ENCODE measurements at places on chromosomes 12 and 14.

- DNase-seq = no peak
These were observed 96.3 kb downstream of the CACNA1C start for GRCh38 chr12:2149091-2149490.

DNA sequence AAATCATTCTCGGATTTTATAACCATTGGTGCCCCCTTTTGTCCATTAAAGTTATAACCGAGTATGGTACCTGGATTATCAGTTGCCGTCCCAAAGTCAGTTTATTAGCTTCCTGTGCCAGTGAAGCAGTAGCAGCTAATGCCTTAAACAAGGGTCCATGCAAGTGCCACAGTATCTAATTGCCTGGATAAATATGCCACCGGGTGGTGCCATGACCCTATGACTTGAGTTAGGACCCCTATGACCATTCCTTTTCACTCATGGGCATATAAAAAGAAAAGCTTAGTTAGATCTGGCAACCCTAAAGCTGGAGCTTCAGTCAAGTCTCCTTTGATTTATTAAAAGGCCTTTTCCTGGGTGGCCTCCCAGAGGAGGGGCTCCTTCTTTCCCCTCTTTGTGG, 1314.6 kb downstream of the TMEM121 start:
- DNase-seq = no peak

DNA sequence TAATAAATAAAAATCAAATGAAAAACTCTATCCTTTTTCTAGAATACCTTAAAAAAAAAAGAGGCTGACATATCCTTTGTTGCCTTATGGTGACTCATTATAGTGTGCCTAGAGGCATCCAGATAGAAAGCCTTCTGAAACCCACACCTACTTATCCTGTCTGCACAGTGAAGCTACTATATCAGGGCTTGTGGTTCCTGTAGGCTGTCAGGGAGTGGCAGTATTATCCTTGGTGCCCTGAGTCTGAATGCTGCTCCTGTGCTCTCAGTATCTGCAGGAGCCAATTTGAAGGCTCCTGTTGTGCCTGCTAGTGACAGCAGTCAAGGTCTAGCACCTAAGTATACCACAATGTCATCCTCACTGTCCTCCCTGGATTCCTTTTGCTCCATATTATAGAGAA, 168.4 kb upstream of the AVPR1A start:
- no peak for DNase-seq

GRCh38 chr12:104507672-104508071, 50.9 kb downstream of the CHST11 start:
- DNase-seq = no peak

- no peak for DNase-seq
These were observed 1.7 kb downstream of the EMP1 start for GRCh38 chr12:13198241-13198640.

DNA sequence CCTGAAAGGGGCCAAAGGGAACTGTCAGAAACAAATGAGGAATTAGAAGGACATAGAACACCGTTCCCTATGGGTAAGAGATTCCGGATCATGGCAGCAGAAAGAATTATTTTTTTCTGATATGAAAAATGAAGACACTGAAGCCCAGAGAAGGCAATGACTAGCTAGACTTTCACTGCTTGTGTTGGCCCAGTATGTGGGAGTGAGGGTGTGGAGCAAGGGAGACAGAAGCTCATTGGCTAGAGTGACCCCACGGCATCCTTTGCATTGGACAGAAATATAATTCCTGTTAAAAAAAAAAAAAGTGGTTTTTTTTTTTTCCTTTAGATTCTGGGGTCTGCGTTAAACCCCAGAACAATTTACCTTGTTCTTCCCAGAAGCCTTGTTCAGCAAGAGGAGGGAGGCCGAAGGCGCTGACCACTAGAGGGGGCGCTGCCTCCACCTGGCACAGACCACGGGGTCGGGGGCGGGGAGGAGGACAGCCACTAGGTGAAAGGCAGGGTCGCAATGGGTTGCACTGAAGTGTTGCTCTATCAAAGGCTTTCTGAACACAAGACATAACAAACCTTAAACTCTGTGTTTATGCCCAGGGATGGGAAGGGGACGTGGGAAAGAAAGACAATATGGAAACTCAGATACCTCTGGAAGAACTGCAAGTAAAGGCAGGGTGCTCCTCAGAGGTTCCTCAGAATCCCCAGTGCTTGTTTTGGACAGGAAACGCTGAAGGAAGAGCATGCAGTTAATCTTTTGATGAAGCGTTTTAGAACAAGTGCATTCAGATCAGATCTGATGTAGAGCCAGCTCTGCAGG, 156.8 kb downstream of the KCNA5 start:
- DNase-seq = no peak

GRCh38 chr12:126668538-126668937, 1598.4 kb upstream of the TMEM132C start:
- no peak for DNase-seq

GRCh38 chr14:69713209-69713781, 53.6 kb upstream of the SRSF5 start:
- no peak for DNase-seq

DNA sequence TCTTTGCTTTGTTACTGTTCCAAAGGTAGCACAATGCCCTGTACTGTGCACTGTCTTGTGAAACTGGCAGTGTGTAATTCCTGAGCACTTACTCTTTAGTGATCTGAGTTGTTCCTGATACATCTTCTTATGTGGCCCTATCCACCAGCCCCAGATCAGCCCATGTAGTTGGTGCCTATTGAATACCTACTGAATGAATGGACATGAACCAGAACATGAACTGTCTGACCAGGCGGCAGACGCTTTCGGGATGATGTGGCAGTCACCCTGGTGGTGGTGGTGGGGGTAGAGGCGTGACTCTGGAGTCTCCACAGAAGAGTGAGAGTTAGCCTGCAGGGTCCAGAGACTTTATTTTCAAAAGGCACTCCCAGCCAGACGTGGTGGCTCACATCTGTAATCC, 46.6 kb upstream of the PAPOLA start:
- DNase-seq = no peak

DNA sequence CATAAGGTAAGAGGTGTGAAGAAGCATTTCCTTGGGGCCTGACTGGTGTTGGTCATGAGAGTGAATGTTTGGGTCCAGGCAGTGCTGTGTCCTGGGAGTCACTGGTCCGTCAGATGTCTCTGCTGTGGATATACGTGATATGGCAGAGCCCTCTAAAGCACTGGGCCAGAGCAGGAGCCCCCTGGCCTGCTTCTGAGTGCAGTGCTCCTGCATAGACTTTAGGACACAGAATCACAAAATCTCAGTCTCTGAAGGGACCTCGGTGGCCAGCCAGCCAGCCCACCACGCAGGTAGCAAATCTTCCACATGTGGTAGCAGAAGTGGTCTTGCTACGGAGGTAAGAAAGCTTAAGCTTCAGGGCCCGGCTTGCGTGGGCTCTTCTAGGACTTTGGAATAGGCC, 18.5 kb upstream of the AQP2 start:
- no peak for DNase-seq

DNA sequence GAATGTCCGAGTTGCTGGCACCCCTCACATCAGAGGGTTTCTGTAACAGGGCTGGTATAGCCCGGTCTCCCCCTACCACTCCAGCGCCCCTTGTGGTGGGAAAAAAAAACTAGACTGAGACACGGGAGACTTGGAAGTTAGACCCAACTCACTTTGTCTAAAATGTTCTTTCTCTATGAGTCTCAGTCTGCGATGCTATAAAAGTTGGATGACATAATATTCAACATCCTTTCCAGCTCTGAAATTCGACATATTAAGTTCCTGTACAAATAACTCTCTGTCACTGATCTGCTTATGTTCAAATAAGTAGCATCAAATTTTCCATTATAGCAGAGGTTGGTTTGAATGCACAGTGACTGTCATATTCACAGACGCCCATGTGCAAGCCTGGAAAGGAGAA, 25.7 kb upstream of the TC2N start:
- DNase-seq = no peak

GRCh38 chr12:113766131-113766878, 199.8 kb downstream of the RBM19 start:
- no peak for DNase-seq

GRCh38 chr12:30753233-30753632, 1.5 kb downstream of the CAPRIN2 start:
- no peak for DNase-seq

DNA sequence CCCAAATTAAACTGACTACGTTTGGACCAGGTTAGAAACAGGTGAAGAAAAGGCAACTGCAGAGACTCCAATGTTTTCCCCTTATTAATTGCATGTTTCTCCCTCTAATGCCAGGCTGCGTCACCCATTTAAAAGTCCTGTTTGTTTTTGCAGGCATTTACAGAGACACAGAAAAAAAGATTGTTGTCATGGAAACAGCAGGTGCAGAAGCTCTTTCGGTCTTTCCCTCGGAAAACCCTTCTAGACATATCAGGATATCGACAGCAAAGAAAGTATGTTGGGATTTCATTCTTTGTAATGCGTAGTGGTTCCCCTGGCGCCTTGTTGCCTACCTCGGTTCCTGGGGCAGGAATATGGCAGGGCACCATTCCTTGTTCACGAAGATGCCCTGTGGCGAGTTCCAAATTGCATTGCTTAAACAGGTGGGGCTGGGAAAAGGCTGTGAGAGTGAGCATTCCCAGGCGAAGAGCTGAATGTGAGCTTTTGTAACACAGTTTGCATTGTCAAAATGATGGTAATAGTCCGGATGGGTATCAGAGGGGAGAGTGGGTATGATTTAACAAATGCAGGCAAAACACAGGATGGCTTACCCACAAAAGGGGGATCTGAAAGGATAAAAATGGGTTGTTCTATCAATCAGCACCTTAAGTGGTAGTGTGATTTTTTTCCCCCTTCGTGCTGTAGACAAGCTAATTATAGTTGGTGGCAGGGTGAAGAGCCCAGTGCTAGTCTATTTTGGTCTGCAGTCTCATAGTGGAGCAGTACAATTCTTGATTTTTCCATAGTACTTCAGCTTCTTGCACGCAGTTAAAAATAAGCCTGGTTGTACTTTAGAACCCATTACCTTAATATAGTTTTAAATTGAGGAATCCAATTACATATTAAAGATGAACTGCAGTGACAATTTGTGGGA, 132.4 kb downstream of the GCH1 start:
- no peak for DNase-seq

DNA sequence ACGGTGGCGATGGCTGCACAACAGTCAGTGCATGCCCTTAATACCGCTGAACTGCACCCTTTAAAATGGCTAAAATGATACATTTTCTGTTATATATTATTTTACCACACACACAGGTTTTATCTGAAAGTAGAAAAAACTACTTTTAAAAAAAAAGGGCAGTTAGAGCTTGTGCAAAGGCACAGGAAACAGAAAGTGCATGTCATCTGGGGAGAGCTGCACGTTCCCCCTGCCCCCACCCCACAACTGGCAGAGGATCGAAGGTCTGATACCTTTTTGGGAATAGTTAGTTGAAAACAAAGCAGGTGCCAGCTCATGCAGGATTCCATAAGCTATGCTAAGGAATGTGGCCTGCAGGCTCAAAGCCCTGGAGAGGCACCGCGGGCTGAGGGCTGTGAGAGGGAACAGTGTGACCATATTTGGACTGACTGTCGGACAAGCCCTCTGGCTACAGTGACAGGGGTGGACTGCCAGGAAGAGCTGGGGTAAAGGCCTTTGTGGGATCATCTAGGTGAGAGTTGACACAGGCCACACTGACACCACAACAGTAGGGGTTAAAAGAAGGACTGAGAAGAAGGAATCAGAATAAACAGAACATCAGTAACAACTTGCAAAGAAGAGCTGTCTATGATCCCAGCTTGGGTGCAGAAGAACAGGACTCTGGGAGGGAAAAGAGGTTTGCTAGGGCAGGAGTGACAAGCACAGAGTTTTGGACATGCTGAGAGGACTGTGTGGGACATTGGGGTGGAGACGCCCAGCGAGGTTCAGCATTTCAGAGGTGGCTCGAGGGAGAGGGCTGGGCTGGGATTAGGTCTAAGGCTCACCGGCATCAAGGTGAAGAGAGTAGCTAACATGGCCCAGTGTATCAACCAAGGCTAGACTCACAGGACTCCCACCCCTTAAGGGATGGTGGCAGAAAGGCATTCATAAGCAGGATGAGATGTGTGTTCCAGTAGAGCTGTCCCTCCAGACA, 54.6 kb downstream of the ACTN1 start:
- DNase-seq = no peak

GRCh38 chr12:7612851-7613250, 52.9 kb downstream of the APOBEC1 start:
- DNase-seq = no peak

- no peak for DNase-seq
These were observed 477 bp downstream of the OAS3 start for GRCh38 chr12:112938751-112939150.

GRCh38 chr14:68727315-68728047, 65.4 kb downstream of the ZFP36L1 start:
- no peak for DNase-seq

DNA sequence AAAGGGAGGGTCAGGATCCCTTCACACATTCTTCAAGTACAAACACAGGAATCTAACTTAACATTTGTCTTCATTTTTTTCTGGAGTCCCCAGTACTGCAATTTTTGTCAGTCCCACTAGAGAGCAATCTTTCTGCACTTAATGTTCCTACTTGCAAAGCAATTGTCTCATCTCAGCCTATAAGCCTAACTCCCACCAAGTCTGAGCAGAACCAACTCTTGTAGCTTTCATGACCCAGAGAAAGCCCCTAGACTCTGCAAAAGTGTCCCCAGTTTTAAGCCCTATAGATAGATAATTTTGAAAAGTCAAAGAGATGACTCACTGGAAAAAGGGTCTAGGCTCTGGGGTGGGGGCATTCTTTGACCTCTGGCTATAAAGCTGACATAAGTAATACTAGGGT, 1.8 kb upstream of the ZBTB39 start:
- DNase-seq = no peak

- DNase-seq = no peak
These were observed 9.6 kb downstream of the BICDL1 start for GRCh38 chr12:119998471-119999245.

DNA sequence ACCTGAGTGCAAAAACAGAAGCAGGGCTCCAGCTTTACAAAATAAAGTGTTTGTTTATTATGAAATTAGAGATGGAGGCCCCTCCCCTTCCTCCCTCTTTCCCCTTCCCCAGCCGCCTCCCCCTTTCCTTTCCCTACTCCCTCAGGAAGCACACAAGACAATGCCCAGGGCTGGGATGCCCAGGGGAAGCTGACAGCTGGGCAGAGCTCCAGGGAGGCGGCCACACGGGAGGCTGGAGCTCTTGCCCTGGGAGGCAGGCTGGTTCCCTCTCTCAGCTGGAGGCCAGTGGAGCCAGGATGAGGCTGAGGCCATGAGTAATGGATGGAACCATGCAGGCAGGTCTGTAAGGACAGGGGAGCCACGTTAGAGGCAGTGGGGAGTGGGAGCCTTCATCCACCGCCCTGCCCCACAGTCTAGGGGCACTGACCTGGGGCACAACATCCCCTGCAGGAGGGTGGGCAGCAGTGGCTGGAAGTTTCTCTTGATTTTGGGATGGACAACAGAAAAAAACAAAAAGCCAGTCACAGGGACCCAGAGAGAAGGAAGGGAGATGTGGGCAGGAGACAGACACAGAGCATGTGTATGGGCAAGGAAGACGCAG, 5.1 kb downstream of the PSMB11 start:
- no peak for DNase-seq

- DNase-seq = no peak
These were observed 2.6 kb downstream of the RNASE1 start for GRCh38 chr14:20799892-20800544.

- no peak for DNase-seq
These were observed 61.6 kb downstream of the SERPINA3 start for GRCh38 chr14:94673781-94674231.

GRCh38 chr14:36605506-36605857, 23.1 kb upstream of the NKX2-8 start:
- DNase-seq = no peak

GRCh38 chr14:105480807-105481801, 5.6 kb upstream of the CRIP1 start:
- peak; percentile 85 for DNase-seq
